NCI-H187 (cell line): ENCODE measurements at places on chromosomes 1 and 21.

- no peak for DNase-seq
Measured at GRCh38 chr21:39073717-39074116, 109.5 kb downstream of the PSMG1 start.

DNA sequence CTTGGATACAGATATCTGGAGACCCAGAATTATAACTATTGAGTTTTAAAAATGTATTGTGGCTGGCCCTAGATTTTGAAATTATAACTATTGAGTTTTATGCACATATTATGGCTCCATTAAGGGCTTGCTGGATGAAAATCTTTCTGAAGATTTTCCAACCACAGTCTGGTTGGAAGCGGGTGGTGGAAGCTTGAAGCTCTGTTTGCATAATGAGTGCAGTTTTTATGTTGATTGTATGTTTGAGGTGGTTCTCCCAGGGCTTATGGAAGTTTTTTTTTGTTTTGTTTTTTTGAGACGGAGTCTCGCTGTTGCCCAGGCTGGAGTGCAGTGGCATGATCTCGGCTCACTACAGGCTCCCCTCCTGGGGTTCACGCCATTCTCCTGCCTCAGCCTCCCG, 10.1 kb upstream of the CTPS1 start:
- DNase-seq, result no peak

- DNase-seq, result no peak
Measured at GRCh38 chr1:233252441-233252840, 43.1 kb downstream of the PCNX2 start.

DNA sequence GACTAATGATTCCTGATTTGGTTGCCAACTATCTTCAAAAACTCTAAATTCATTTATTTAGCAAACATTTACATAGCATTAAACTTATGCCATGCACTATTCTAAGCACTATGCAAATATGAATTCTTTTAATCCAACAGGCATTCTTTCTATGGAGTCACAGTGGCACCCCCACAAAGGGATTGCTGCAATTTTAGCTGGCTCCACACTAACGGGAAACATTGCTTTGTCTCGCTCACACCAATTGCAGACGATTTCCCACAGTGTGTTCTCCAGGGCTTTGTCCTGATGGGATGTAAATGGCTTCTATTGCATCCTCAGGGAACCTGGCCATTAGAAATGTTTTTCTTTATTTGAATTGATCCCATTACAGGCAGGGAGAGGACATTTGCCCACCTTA, 259.1 kb downstream of the BARHL2 start:
- DNase-seq, result no peak

GRCh38 chr1:917076-917459, 6.7 kb upstream of the SAMD11 start:
- DNase-seq, result no peak

DNA sequence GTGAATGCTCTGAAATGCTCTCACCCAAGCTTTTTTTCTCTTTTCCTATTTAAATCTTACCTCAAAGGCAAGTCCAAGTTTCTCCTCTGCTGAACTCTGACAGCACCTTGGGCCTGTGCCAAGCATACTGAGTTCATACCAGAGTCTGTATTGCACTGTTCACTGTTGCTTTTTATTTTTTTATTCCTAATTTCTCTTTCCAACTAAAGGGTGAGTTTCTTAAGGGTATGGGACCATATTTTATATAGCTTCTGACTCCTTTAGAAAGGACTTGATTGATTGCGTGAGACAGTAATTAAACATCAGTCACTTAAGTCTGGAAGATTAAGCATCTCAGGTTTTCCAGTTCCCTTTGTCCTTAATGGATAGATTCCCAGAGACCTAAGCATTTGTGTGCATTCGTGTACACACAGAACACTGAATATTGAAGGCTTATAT, 69.9 kb downstream of the CACHD1 start:
- DNase-seq, result no peak

GRCh38 chr1:102853701-102854187, 254.6 kb downstream of the COL11A1 start:
- DNase-seq, result no peak

DNA sequence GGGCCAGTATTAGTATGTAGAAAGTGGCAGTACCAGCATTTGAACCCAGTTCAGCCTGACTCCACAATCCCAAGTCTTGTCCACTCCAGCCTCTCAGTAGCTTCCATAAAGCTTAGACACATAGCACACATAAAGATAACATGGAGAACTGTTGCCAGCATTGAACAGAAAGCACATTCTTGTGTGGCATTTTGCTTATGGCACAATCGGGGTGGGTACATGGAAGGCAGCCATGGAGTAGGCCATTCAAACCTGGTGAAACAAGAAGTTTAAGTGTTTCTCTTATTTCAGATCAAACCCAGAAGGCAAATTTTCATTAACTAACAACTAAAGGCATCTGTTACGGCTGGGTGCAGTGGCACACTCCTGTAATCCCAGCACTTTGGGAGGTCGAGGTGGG, 102.7 kb downstream of the HIVEP3 start:
- DNase-seq, result no peak

- DNase-seq, result no peak
Measured at GRCh38 chr1:62435231-62436038, 1.4 kb upstream of the USP1 start.

DNA sequence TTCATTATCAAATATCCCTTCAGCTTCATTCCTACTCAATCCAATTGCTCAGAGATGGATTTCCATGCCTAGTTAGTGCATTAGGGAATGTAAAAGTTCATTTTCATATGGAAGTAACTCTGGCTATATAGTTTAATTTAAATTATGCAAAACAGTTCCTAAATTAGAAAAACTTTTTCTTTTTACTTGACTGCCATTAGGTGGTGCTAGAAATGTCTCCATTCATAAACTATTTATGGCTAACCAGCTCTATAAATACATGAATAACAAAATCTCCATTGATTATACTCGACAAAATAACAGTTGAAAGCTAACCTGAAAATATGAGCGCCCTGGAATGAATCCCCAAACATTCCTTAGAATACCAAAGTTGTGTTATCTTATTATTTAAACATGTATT, 311.4 kb downstream of the USH2A start:
- DNase-seq, result no peak

- no peak for DNase-seq
Measured at GRCh38 chr21:33251119-33251518, 15.0 kb upstream of the IL10RB start.

DNA sequence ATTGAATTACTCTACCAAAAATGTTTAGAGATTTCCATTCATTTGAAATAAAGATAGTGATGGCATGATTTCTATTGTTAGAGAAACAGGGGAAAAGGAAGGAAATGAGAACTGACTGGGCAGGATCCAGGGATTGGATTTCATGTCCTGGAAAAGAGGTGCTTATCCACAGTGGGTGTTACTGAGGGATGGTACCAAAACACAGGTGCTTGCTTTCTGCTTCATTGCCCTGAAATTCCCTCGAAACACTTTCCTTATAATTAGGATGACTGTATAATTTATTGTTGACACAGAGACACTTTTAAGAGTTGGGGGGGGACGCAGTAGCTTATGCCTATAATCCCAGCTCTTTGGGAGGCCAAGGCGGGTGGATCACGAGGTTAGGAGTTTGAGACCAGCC, 185.0 kb upstream of the KCNK2 start:
- no peak for DNase-seq

- no peak for DNase-seq
Measured at GRCh38 chr1:150902346-150902745, 15.4 kb downstream of the CTXND2 start.

DNA sequence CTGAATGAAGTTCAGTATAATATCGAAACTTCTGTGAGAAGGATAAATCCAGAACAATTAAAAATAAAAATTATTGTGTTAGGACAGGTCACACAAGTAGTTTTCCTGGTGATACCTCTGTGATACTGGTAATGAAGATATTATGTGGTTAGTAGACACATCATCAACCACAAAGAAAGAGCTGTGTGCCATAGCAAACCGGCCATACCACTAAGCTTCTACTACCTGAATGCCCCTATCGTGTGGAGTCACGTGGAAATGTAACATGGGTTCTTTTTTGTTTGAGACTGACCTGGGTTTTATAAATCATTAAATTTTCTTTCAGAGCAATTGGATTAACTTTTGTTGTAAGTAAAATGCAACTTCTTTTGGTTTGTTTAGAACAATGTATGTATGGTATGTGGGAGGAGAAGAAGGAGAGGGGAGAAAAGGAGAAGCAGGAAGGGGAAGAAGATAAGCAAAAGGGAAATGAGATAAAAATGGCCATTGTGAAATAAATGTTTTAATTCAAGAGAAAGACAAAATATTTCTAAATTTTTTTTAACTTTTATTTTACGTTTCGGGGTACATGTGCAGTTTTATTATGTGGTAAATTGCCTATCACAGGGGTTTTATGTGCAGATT, 58.2 kb upstream of the LRRC8B start:
- DNase-seq, result no peak

DNA sequence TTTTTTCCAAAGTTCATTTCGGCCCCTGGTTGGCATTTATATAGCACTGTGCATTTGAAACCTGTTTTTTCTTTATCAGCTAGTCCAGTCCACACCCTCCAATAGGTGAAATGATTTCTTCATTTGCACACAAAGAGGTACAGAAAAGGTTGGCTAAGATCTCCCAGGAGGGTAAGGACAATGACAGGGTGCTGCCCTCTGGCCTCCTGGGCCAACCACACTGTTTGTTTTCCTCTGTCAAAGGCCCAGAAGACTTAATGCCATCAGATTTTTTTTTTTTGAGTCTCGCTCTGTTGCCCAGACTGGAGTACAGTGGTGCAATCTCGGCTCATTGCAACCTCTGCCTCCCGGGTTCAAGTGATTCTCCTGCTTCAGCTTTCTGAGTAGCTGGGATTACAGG, 70.1 kb upstream of the EFHD2 start:
- no peak for DNase-seq

DNA sequence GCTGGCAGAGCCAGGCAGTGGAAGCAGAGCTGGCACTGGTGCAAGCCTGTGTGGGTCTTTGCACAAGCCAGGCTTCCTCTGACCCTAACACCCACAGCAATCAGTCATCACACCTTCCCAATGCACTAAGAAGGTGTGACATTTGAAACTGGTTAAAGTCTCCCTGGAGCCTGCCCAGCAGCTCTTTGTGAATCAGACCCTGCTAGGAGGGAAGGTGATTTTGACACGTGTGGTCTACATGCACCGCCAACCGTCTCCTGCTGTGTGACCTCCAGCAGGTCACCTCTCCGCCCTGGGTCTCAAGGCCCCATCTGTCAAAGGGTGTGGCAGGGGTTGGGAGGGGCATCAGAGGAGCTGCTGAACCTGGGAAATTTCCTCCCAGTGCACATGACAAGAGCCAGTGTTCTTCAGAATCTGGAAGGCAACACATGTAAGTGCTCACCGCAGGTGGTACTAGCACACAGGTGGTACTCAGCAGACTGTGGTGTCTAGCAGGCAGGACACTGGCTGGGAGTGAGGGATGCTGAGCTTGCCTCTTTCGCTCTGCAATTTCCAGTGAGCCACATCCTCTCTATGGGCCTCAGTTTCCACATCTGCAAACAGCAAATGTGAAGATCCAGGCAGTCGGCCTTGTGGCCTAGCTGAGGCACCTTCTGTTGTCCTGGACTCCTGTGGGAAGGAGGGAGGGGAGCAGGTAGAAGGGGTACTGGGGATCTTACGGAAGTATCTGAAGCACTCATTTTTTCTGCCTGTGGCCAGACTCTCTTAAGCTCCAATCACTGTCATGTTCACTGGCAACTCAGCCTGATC, 123.2 kb downstream of the DMRTB1 start:
- peak; percentile 57 for DNase-seq

DNA sequence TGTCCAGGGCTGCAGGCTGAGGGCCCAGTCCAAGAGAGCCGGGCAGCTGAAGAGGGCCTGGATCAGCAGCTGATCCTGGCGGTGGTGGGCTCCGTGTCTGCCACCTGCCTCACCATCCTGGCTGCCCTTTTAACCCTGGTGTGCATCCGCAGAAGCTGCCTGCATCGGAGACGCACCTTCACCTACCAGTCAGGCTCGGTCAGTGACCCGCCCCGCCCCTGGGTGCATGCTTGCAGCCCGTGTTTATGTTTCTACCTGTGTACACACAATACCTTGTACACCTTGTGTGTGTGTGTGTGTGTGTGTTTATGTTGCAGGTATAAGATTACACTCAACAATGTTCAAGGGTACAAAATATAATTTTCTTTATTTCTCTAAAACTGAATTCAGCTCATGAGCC, 13.0 kb downstream of the TIE1 start:
- DNase-seq, result no peak

DNA sequence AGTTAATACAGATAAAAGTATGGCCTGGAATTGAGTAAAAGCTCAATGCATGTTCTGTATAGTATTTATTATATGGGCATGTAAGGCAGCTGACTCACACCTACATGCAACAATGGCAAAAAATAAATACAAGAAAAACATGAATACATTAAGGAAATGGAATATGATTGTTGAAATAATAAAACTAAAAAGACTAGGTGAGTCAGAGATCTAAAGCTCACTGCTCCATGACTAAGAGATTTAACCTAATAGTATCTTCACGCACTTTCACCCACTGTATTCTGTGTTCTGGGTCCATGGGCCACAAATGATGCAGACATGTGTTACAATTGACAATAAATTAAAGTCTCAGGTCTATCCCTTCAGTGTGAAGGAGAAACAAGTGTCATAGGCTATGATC, 607.0 kb downstream of the AGBL4 start:
- DNase-seq, result no peak

GRCh38 chr1:182656842-182657397, 27.5 kb downstream of the RGS8 start:
- no peak for DNase-seq

DNA sequence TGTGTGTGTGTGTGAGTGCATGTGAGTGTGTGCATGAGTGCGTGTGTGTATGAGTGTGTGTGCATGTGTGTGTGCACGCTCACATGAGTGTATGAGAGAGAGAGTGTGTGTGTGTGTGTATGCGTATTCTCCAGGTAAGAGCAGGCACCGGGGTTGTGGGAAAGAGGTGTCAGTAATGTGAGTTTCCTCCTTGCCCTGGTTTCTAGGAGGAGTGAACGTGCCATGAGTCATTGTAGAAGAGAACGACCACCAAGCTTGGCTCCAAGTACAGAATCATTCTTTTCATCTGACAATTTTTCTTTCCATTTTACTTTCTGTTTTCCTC, 79.1 kb downstream of the POFUT2 start:
- DNase-seq, result no peak

GRCh38 chr21:19510653-19511052, 1107.1 kb upstream of the TMPRSS15 start:
- DNase-seq, result no peak
